AG20443 (cell line): ENCODE measurements at places on chromosomes 5 and 9.

- DNase-seq: no peak
Observed at GRCh38 chr5:122639033-122639432, 135.8 kb upstream of the SNX2 start.

DNA sequence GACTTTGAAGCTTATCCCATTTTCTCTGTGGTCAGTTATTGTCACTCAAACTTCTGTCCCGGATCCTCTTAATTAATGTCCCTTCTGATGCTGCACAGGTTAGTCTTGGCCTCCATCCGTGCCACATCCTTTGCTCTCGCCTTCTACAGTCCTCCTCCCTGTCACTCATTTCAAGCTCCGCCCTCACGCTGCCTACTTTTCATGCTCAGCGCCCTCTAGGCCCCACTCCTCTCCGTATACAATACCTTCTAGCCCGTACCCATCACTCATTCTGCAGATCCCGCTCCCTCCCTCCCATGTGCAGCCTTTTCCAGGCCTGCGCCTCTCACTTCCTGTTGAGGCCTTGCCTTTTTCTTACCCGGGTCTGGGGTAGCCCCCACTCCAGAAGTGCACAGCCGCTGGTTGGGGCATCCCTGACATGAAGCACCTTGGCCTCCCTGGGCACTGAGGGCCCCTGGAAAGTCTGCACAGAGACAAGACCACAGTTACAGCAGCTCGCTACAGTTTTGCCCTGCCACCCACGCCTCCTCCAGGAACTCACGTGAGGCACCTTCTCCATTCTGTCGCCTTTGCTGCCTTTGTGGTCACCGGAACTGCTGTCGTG, 88.5 kb upstream of the SLC25A48 start:
- no peak for DNase-seq

DNA sequence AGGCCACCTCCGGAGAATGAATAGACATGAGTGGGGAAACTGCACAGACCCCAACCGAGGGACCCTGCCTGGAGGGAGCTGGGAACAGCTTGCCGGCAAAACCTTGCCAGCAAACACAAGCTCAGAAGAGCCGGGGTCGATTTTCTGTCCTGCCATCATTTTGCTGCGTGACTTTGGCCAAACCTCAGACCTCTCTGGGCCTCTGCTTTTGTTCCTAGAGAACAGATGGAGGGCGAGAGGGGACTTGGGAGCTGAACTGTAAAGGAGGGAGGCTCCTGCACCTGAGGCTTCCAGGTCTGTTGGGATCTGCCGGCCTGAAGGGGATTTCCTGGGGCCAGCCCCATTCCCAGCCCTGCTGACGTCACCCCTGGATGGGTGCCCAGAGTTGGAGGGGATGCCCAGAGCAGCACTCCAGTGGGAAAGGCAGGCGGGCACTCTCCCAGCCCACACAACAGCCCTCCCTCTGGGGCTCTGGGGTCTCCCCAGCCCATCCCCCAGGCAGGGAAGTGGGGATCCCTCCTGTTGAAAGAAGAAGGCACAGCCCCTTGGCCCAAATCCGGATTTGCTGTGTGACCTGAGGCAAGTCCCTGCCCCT, 40.4 kb upstream of the SYNPO start:
- DNase-seq: peak; percentile 87

GRCh38 chr9:30845136-30845535, 1539.3 kb upstream of the ACO1 start:
- DNase-seq: no peak

DNA sequence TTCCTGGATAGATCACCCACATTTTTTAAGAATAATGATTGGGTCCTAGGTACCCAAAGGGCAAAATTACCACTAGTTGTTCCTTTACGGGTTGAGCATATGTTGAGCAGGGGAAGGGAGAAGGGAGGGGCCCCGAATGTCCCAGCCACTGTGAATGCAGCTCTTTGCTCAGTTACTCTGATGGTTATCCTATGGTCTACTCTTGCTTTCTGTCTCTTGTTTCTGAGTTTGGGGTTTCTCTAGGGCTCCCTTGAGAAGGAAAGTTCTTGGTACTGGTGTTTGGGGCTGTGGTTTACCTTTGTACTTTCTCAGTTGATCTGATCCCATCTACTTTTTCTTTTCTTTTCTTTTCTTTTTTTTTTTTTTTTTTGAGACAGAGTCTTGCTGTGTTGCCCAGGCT, 55.6 kb downstream of the ALG2 start:
- DNase-seq: no peak

DNA sequence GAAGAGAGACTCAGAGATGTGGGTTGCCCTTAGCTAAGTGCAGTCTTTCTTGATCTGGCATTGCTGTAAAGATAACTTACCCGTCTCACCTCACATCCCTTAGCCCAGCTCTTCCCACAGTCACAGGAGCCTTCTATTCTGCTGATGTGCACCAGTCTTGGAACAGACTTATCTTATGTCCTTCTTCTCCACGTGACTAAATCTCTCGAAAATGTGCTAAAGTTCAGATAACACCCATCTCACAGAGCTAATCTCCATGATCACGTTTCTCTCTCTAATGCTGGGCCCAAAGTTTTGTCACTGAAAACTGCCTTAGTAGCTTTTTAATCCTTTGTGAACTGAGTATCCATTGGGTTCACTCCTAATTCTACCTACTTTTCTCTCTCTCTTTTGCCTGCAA, 16.7 kb downstream of the SLC36A1 start:
- no peak for DNase-seq

- no peak for DNase-seq
Observed at GRCh38 chr9:27348785-27349697, 52.1 kb upstream of the EQTN start.

GRCh38 chr5:54229041-54229780, 81.2 kb downstream of the ARL15 start:
- DNase-seq: peak; percentile 69
